ENCODE measurements at places on chromosomes 6 and 20.

DNA sequence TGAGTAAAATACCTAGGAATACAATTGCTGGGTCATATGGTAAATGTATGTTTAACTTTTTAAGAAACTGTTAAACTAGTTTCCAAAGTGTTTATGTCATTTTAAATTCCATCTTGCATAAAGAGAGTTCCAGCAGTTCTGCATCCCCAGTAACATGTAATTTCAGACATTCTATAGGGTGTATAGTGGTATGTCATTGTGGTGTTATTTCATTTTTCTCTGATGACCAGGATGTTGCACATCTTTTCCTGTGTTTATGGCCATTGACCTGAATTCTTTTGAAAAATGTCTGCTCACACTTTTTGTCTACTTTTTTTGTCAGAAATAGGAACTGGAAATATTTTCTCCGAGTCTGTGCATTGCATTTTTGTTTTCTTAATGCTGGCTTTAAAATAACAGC is 128.9 kb downstream of the TMEM200A start:
- DNase-seq, result no peak

- no peak for DNase-seq
Measured at GRCh38 chr6:380234-381218, 11.0 kb upstream of the IRF4 start.

DNA sequence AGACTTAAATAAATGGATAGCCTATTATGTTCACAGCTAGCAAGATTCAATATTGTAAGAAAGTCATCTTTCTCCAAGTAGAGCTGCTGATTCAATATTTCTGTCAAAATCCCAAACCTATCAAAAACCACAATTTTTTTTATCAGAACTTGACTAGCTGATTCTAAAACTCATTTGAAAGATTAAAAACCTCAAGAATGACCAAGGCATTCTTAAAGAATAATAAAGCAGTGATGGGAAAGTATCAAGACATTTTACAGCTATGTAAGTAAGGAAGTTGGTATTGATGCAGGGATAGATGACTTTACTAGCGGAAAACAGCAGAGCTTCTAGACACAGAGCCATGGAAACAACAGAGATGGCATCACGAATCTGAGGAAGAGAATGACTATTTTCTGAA is 64.7 kb downstream of the SAMD3 start:
- no peak for DNase-seq

DNA sequence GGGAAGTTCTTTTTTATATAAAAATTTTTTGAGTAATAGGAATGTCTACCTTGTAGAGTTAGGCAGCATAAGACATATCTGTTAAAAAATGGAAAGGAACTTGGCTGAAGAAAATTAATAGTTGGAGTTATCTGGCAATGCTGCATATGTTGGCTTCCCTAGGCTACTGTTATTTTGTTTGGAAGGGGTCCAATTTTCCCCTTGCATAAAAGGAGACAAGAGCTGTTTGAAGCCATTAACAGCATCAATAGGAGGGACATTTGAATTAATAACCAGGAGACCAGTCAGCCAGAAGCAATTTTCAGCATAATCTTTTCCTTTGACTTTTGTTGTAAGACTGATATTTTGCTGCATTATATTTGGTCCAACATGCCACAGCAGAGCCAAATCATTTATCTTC is 80.9 kb upstream of the TAB2 start:
- DNase-seq, result no peak

- peak; percentile 61 for DNase-seq
Measured at GRCh38 chr6:159608961-159609651, 83.9 kb downstream of the SOD2 start.

GRCh38 chr6:64301307-64302236 is 666.0 kb downstream of the PHF3 start:
- no peak for DNase-seq

DNA sequence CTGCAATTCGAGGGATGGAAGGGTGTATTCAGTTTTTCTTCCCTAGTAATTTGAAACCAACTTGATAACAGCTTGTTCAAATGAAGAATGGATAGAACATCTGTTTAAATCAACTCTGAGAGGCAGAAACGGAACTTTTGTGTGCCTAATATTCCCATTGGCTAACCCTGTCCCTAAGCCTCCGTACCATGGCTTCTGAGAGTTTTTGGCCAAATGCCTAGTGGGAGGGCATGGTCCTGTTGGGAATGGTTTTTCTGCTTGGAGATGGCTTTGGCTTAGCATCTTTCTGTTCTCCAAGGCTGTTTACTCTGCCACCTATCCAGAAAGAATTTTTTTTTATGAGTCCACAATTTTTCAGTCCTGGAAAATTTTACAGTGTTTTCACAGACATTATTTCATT is 126.7 kb upstream of the MLIP start:
- no peak for DNase-seq

DNA sequence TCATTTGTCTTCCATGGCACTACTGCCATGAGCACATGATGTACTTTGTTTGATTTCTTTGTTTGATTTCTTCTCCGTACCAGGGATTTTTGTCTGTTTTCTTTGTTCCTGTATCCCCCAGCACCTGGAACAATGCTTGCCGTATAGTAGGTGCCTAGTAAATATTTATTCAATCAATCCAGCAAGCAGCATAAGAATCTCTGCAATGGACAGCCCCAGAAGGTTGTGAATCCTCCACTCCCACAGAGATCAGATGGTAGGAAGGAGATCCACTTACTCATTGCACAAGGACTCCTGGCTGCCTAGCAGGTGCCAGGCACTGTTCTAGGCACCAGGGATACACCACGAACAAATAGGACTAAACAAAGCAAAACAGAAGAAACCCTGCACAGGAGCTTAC is 6.7 kb upstream of the SYNJ2 start:
- no peak for DNase-seq

- DNase-seq, result no peak
Measured at GRCh38 chr6:69665437-69665836, 131.4 kb downstream of the LMBRD1 start.

DNA sequence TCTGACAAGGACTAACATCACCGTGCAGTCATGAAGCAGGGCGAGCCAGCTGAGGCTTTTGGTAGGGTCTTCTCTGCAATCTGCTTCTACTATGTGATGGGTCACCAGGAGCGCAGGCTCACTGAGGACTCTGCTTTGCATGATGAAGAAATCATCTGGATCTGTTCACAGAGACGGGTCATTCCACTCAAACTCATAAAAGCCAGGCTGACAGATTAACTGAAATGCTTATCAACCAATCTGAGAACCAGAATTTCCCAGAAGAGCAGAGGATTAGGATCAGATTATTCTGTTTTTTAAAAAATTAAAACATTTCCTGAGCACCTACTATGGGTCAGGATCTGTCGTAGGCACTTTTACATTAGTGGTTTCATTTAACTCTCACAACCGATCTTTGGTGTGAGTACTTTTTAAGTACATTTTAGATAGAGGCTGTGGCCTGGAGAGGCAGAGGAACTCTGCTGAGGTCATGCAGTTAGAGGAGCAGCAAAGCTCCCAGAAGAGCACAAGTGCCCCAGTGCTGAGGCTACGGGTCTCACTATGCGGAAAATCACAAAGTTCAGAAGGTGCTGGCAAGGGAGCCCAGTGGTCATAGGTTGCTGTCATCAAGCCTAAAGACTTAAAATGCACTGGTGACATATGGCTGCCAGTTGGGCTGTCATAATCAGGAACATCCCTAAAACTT is 109.1 kb downstream of the BACH2 start:
- DNase-seq, result no peak

DNA sequence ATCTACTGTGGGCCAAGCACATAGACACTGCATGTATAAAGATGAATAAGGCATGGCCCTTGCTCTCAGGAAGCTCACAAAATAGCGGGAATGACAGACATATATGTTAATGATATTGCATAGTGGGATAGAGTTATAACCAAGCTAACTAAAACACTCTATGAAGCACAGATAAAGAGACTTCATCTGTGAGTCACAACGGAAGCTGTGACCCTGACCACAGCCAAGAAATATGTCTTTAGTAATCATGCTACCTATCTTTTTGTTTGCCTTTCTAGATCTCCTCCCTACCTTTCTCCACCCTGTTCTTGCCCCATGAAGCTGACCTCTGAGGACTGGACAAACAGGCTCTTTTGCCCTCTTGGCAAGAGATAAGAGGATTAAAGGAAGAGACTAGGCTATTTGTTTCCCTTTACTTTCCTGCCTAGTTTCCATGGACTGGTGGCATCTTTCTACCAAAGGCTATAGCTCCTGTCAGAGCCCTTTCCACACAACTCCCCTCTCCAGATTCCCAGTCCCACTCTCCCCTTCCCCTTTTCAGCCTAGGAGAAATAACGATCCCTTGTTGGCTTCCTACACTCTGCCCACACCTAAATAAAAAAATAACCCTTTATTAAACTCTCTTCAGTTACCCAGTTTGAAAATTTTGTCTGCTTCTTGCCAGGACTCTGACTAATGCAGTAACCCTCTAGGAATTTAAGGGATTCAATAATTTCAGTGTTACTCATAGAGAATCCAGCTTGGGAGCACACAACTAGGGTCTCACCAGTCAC is 504.9 kb upstream of the MARCKS start:
- peak; percentile 48 for DNase-seq

GRCh38 chr6:168815229-168815628 is 374.2 kb downstream of the SMOC2 start:
- peak; percentile 12 for DNase-seq

- DNase-seq, result peak; percentile 39
Measured at GRCh38 chr6:7042654-7043545, 64.9 kb upstream of the RREB1 start.

DNA sequence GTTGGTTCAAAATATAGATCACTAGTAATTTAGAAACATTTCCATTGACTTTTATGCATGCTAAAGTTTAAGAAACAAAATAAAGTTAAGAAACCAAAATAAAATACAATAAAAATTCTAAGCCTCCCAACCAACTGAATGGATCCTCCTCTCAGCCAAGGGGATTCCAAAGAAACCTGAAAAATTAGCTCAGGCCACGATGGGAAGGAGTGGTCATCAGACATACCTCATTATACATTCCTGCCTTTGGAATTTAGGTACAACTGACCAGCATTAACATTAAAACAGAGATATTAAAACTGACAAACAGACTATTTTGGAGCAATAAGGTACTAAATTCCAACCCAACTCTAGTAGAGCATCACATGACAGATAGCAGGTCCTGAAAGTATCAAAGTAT is 275.2 kb downstream of the PKHD1 start:
- no peak for DNase-seq

DNA sequence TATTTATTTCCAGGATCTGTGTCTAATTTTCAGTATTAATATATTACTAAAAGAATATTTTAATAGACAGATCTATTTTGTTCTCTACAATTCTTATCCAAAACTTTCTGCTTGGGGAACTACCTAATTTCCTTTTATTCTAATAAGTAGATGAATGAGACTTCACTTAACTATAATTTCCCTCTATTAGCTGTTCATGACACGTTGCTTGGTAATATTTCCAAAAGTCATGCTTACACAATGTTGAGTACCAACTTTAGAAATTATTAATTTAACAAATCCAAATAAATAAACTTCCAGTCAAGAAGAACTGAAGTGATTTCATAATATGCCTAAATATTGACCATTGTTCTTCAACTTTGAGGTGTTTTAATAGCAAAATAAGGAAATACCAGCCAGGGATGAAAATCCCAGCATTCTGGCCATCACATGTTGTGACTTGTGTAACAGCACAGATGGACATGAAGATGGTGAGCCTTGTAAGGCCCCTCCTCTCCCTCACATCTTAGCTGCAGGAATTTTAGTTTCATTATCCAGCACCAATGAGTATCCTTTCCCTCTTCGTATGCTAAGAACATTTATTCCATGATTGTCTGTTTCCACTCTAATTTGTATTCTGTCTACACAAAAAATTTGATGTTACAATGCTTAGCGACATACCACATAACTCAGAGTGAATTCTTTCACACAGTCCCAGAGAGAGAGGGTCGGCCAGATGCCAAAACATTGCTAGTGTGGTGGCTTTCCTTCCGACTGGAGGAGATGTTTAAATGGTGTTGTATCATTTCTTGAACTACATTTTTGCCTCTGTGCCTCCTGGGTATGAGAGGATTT is 137.5 kb downstream of the FOXA2 start:
- DNase-seq, result no peak

DNA sequence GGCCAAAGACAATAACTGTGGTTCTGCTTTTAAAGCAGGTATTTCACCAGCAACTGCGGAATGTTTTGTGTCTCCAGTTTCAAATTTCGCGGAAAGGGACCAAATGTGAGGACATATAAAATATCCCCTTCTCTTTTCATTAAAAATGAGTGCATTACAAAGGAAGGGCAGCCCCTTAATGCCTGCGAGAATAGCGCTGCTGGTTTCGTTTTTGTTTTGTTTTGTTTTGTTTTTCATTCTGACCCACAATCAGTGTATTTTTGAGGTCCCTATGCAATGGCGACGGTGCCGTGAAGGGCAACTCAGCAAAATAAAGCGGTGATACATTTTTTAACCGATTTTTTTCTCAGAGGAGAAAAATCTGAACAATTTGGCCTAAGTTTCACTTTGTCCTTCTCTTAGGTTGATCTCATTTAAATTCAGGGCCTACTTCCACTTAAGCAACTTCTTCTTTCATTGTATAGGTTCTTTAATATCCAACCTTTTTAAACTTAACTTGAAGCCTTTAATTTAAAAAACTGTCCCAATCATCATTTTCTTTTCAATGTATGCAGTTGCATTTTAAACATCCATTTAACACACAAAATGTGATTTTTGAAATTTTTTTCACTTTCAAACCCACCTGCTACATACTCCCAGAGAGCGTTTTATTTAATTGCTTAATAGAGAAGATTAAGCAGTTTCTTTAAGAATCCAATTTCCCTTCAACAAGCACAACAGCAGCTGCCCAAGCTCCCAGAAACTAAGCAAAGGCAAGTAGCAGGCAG is 2.9 kb upstream of the HIVEP2 start:
- no peak for DNase-seq

DNA sequence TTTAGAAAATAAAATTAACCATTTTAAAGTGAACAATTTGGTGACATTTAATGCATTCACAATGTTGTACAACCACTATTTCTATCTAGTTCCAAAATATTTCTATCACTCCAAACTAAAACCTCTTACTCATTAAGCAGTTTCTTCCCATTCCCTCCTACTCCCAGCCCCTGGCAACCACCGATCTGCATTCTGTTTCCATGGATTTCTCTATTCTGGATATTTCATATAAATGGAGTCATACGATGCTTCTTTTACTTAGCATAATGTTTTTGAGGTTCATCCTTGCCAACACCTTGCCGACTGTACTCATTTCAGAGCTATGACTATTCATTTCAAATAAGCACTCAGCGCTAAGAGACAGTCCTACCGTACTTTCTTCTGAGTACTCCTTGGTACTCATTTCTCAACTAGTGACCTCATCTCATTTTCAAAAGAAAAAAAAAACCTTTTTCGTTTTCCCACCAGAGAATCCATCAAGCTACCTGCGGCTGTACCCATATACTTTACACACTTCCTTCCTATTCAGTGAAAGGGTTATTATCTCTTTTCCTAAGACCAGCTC is 259.2 kb downstream of the UTRN start:
- DNase-seq, result no peak

DNA sequence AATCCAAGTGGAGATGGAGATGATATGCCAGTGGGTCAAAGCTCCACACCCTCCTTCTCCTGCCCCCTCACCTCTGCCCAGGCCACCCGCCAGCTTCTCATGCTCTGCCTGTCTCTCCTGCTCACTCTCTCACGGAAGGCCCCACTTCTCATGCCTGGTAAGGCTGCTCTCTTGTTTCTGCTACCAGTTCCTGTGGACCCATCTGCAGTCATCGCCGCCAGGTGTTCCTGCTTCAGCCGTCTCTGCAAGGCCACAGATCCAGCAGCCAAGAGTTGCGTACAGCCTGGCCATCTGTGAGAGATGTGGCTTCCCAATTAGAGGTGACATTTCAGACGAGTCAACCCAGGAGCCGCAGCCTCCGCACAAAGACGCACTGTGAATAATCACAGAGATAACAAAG is 40.8 kb upstream of the NXT1 start:
- no peak for DNase-seq

Measured in NB4 (cell line).